Left cardiac atrium (tissue), 4 donors: ENCODE measurements at places on chromosomes 1 and 21. TPM values are rescaled to one million over a fixed set of nuclear protein-coding genes. Genes with fewer than 3 reads are reported as not detected.

Gene KLF18
- total RNA-seq, result not detected

Gene S100A3
- 3.3 TPM for total RNA-seq

Gene CELA3A
- not detected for total RNA-seq

Gene CFAP74
- total RNA-seq, result not detected

Gene NBPF3
- total RNA-seq, result 6.5 TPM

Gene FBXO2
- 3.9 TPM for total RNA-seq

Gene IVL
- not detected for total RNA-seq

Gene KAZN
- 12.6 TPM for total RNA-seq

Gene SPOCD1
- 0.18 TPM for total RNA-seq

GRCh38 chr1:98110674-98111073 lies 189.8 kb upstream of the DPYD start:
- DNase-seq, result no peak

GRCh38 chr1:208928349-208929010 lies 655.0 kb upstream of the CAMK1G start:
- no peak for DNase-seq

- no peak for DNase-seq
These were observed 66.9 kb downstream of the RNF187 start for GRCh38 chr1:228554107-228554506.

DNA sequence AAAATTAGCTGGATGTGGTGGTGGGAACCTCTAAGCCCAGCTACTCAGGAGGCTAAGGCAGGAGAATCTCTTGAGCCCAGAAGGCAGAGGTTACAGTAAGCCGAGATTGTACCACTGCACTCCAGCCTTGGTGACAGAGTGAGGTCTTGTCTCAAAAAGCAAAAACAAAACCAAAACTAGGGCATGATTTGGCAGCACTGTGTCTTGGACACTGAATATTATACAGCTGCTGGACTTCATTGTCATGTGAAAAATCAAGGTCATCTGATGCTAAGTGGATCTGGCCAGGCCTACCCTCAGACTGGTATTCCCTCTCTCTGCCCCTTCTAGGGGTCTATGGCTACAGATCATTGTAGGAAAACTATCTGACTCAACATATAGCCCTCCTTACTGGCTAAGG lies 55.2 kb upstream of the MRPS6 start:
- no peak for DNase-seq

DNA sequence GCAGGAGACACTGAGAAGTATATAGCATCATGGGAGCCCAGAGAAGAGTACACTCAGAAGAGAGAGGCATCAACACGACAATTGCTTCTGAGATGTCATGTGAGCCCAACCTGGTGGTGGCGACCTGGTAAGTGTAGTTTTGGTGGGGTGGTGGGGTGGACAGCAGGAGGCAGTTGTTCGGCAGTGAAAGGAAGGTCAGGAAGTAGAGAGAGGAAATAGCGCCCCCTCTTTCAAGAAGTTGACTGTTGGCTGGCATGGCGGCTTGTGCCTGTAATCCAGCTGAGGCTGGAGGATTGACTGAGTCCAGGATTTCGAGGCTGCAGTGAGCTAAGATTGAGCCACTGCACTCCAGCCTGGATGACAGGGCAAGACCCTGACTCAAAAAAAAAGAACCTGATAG lies 12.6 kb downstream of the RSPO1 start:
- DNase-seq, result no peak

DNA sequence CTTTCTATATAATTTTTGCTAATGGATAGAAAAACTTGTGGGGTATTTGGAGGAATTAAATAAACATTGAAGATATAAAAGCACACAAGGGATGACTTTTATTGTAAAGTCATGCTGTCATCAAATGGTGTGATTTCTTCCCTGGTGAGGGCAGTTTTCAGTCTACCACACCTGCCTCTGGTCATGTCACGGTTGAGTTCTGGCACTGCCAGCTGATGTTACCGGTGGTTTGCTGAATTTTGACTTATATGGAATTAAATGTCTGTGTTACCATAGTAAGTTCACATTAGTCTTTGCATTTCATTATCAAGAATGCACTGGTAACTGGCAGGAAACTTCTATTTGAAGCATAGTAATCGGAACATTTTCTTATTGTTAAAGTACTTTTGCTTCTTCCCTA lies 13.4 kb downstream of the S1PR1 start:
- no peak for DNase-seq

GRCh38 chr1:175481126-175482070 lies 262.0 kb downstream of the TNR start:
- DNase-seq, result no peak

DNA sequence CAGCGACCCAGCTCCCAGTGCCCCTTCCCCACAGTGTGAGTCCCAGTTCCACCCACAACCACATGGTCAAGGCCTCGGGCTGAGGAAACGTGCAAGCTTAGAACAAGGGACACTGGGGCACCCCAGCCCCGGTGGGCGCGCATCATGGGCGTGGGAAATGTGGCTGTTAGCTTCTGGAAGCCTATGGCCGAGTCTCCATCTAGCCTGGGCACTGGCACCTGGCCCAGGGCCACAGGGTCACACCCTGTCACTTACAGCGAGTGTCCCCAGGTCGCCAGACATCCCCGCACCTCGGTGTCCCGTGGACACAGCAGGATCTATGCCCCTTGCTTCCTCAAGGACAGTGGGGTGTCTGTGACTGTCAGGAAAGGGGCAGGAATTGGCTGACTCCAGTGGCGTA lies 37.0 kb upstream of the COL6A1 start:
- no peak for DNase-seq

- no peak for DNase-seq
These were observed 17.6 kb downstream of the USP33 start for GRCh38 chr1:77742011-77742555.

GRCh38 chr1:67814121-67814772 lies 19.0 kb downstream of the GNG12 start:
- no peak for DNase-seq

GRCh38 chr1:245306628-245307410 lies 152.0 kb downstream of the KIF26B start:
- no peak for DNase-seq

- no peak for DNase-seq
These were observed 6.6 kb downstream of the ADORA1 start for GRCh38 chr1:203133970-203134725.
